ENCODE measurements at places on chromosomes 12 and 14.

GRCh38 chr12:132874175-132874574 is 13.2 kb downstream of the CHFR start:
- no peak for DNase-seq

GRCh38 chr14:99125616-99126431 is 146.2 kb downstream of the BCL11B start:
- DNase-seq, result peak; percentile 85

DNA sequence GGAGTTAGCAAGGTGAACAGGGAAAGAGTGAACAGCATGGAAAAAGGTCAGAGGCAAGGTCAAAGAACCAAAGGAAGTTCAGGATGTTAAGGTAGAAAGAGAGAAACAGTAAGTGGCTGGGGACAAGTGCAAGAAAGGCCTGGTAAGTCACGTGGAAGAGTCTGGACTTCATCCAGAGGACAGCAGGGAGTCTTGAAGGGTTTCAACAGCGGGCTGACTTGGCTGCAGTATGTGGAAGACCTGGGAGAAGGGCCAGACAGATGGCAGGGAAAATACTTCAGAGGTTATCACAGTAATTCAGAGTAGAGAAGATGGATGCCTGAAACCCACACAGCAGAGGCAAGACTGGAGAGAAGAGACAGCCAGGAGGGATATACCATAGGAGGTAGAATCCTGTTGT is 34.0 kb downstream of the CIT start:
- DNase-seq, result no peak

DNA sequence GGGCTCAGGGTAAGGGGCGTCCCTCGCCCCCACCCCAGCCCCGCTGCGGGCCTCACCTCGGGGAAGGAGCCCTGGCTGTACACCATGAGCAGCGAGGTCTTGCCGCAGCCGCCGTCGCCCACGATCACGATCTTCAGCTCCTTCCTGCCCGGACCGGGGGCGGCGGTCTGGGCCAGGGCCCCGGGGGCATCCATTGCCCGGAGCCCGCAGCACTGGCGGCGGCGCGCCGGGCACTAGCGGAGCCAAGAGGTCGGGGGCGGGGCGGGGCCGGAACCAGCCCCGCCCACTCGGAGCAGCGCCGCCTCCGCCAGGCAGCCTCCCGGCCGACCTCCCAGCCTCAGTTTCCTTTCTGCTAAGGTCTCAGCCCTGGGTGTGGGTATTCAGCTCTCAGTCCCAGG is at the start of gene RHOF:
TSS of gene RHOF (minus strand) at position 249 of the 398 bp plus-strand sequence. CDS start at position 194, 55 bp downstream.
- no peak for DNase-seq

DNA sequence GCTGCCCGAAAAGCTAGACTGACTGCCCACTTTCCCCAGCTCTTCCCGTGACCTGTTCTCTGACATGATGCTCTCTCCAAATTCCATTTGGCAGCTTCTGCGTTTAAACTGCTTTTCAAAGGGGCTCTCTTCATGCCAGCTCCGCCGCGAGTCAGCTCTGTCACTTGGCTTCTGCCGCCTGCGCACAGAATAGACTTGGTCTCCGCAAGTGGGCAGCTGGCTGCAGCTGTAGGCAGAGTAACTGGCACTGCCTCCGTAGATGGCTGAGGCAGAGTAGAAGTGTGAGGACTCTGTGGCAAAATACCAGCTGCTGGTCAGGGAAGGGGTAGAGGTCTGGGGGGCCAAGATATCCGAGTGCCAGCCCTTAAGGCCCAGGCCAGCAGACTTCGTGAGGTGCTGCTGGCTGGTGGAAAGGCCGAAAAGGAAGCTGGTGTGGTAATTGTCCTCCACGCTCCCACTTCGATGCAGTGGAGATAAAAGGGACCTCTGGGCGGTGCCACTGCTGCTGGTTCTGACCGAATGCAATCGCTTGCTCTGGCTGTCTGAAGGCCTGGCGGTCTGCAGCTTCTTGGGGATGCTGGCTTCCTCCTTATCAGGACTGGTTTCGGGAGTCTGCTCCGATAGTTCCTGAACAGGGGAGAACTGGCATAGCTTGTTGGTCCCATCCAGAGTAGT is 85.7 kb downstream of the DUSP16 start:
- no peak for DNase-seq

- peak; percentile 38 for DNase-seq
Observed at GRCh38 chr12:31518680-31519227, 72.2 kb downstream of the DENND5B start.

DNA sequence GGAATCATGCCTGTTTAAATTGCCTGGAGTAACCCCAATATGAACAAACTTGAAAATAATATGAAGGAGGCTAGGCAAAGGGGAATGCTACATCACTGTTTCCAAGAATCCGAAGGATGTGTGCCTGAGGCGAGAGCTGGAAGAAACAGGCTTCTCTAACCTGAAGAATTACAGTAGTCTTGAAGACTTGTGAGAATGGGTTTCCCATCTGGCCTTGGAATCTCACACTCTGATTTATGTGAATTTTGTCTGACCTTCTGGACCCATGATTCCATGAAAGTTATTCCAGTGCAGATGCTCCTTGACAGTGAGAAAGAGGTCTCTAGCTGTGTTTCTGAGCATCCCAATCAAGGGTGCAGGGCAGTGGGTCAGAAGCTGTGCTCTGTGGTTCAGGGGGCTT is 122.1 kb upstream of the PARP11 start:
- no peak for DNase-seq

- no peak for DNase-seq
Observed at GRCh38 chr14:44027397-44027796, 479.7 kb downstream of the FSCB start.

- peak; percentile 44 for DNase-seq
Observed at GRCh38 chr14:77375973-77376770, 722 bp downstream of the TMED8 start.

DNA sequence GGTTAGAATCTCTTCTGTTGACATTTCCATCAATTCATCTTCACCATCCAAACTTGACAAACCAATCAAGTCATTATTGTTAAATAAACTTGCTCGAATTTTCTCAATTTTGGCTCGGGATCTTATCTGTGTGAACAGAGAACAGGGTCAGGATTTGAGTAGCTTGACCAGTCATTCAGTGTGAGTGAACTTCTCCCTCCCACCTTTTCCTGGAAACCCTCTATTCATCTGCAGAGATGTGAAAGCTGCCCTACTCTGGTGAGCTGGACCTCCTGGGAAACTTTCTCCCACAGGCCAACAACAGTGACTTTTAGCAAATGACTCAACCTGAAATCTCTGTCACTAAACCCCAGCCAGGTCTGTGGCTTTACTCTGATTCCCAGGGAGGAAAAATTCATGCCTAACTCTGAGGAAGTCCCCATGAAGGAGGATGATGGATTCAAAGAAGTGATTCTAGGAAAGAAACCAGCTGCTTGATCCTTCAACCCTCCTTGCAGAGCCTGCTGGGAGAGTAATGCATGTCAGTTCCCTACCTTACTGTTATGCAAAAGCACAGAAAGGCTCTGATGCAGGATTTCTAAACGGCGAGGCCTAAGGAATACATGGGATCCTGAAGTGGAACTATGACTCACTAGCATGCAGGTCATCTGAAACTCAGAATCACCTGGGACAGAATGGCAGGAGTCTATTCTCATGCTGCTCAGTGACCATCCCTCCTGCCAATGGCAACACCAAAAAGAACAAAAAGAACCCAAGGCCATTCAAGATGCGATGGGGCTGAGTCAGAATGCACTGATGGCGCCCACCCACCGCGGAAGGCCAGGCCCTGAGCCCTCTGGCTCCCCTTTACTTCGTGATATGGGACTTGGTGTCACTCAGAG is 58.0 kb downstream of the TRAFD1 start:
- no peak for DNase-seq

- peak; percentile 68 for DNase-seq
Observed at GRCh38 chr14:104968153-104968527, 10.0 kb downstream of the AHNAK2 start.

DNA sequence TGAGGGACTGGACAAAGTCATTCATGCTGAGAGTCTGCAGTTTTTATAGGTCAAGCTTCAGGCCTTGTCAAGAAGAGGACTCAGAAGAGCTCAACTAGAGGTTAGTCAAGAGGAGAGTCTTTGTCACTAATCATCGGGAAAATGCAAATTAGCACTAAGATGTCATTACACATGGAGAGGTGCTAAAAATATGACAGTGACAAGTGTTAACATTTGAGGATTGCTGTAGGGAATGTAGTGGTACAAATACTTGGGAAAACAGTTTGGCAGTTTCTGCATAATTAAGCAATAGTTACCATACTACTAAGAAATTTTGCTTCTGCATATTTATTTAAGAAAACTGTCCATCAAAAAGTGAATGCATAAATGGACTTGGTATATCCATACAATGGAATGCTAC is 60.9 kb upstream of the CSRP2 start:
- DNase-seq, result no peak

DNA sequence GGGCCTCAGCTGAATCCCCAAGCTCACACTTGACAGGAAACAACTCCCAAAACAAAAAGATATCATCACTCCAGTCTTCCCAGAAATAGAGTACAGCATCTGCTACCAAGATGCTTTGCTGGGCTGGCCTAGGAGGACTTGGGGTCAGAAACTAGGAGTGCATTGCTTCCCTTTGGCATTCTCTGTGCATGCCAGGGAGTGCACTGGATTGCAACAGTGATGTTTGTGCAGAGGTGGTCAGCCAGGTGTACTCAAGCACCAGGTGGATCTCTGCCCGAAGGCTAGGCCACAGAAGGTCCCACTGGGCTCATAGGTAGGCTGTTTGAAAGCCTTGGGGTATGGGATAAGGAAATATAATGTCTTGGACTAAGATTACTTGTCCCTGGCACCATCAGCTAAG is 51.1 kb downstream of the RAB35 start:
- no peak for DNase-seq

Measured in NCI-H345 (cell line).